ENCODE measurements at places on chromosomes 5 and 9.
A peak's percentile ranks its signal among the peaks of the same experiment; 100 is the strongest.

DNA sequence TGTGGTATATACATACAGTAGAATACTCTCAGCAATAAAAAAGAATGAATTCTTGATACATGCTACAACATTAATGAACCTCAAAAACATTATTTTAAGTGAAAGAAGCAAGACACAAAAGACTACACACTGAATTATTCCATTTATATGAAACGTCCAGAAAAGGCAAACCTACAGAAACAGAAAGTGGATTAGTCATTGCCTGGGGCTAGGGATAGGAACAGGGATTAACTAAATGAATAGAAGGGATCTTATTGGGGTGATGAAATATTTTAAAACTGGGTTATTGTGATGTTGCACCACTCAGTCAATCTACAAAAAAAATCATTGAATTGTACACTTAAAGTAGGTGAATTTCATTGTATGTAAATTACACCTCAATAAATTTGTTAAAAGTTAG lies 326.7 kb downstream of the PIK3R1 start:
- no peak for DNase-seq

DNA sequence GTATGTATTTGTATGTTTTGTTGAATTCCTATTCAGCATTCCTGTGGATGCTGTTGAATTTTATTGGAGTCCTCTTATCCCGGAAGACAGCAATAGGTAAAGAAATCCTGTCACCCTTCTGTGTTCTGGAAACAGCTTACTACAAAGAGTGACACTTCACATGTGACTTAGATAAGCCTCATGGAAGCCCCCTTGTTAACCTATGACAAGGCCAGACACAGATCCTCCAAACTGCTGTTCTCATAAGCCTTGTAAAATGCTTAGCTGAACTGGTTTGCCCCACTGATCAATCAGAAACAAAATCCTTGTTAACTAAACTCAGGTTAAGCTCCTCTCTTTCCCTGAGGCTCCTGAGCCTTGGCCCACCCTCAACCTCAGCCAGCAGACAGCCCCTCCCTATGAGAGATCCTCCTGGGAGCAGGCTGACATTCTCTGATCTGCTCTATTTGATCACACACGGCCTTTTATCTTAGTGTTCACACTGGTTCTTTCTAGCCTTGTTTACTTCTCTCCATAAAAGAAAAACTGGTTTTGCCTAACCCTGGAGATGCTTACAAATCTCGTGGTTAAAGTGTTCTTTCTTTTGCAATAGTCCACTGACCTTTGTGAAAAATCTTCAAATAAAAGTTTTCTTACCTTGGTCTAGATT lies 29.4 kb upstream of the ATP6V1G1 start:
- peak; percentile 14 for DNase-seq

DNA sequence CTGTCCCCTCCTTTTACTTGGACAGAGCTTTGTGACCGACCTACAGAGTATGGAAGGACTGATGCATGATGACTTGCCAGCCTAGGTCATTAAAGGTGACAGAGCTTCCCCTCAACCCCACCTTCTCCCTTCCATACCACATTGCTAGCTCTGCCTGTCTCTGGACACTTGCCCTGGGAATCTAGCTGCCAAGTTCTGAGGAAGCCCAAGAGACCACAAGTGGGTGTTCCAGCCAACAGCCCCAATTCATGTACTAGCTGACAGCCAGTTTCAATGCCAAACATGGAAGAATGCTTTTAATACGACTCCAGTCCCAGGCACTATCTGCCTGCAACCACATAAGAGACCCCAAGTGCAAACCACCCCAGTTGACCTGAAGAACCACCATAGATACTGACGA lies 477.1 kb downstream of the SPOCK1 start:
- no peak for DNase-seq

DNA sequence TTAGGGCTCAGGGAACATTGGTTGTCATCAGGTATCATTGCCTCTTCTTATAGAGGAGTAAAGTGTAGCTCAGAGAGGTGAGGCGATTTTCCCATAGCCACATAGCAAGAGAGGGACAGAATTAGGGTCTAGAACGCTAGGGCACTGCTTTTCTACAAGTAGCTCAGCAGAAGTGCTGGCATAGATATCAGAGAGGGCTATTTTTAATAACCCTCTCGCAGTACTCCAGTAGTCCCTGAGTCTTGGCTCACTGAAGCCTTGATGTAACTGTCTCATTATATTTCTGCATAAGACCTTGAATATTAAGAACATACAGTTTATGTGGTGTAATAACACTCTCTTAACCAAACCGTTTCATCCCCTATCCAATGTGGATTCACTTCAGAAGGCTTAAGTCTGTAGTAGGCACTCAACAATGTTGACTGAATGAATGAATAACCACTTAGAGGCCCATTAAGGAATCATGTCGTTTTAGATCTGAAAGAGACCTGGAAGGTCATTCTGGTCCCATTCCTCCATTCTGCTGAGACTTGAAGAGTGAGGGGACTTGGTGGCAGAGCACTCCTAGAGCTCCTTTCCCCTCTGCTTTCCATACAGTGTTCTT lies 4.7 kb upstream of the FRMPD1 start:
- no peak for DNase-seq

- no peak for DNase-seq
Observed at GRCh38 chr9:2303056-2303455, 287.9 kb downstream of the SMARCA2 start.

- no peak for DNase-seq
Observed at GRCh38 chr5:170421826-170422225, 32.7 kb upstream of the KCNMB1 start.

- DNase-seq = no peak
Observed at GRCh38 chr5:126975796-126976195, 54.6 kb downstream of the MARCHF3 start.

- DNase-seq = no peak
Observed at GRCh38 chr9:107647611-107648010, 158.0 kb upstream of the KLF4 start.

GRCh38 chr5:33032271-33033070 lies 321.4 kb downstream of the NPR3 start:
- no peak for DNase-seq

DNA sequence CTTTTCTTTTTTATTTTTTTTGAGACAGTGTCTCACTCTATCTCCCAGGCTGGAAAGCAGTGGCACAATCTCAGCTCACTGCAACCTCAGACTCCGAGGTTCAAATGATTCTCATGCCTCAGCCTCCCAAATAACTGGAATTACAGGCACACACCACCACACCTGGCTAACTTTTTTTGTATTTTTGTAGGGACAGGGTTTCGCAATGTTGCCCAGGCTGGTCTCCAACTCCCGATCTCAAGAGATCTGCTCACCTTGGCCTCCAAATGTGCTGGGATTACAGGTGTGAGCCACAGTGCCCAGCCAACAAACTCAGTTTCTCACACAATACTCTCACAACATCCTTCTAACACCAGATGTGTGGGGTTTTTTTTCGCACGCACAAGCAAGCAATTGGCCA lies 22.1 kb downstream of the AFF4 start:
- DNase-seq = no peak

GRCh38 chr5:140725799-140726471 lies 25.7 kb downstream of the ZMAT2 start:
- DNase-seq = peak; percentile 93

DNA sequence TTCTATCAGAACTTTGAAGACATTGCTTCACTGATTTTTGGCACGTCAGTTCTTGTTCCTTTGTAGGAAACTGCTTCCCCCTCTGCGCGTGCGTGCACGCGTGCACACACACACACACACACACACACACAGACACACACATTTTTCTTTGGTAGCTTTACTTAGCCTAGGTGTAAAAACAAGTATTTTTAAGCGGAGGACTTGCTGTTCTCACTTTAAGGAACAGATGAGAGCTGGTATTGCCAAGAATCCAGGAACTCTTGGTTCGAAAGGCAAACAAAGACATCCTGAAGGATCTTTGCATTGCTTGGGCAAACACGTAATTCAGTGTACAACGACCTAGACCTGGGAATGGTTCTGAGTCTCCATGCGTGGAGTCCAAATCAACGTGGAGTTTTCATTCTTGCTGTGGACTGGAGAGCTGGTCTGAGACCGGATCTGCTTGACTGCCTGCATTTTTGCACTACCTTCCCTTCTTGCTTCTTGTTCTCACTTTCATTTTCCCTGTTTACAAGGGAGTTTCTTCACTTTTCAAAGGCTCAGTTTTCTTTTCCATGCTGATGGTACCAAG lies 8.2 kb downstream of the TMEM268 start:
- peak; percentile 67 for DNase-seq

DNA sequence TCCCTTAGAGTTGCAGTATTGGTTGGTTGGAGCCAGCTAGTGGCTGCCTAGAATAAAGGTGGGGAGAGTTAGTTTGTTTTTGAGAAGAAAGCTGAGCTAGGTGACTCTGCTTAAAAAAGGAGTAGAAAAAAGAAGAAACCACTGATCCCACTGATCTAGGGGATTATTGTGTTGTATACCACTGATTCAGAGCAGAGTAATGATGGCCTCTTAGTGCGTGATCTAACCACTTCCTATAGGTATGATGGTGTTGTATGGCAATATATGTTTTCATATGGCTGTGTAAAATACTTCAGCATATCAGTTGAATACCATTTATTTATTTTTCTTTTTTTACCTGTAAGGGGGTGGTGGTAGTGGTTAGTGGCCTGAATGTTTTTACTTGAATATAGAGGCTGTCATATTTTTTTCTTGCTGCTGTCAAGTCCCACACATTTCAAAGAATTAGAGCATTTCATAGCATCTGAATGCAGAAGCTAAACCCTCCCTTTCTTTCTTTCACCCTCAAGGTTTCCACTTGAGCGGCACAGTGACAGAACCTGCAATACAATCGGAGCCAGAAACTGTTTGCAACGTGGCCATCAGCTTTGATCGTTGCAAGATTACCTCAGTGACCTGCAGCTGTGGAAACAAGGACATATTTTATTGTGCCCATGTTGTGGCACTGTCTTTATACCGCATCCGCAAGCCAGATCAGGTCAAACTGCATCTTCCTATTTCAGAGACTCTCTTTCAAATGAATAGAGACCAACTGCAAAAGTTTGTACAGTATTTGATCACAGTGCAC lies 140.3 kb downstream of the ZSWIM6 start:
- no peak for DNase-seq

GRCh38 chr5:150410524-150411244 lies 2.0 kb downstream of the CD74 start:
- DNase-seq = peak; percentile 91

DNA sequence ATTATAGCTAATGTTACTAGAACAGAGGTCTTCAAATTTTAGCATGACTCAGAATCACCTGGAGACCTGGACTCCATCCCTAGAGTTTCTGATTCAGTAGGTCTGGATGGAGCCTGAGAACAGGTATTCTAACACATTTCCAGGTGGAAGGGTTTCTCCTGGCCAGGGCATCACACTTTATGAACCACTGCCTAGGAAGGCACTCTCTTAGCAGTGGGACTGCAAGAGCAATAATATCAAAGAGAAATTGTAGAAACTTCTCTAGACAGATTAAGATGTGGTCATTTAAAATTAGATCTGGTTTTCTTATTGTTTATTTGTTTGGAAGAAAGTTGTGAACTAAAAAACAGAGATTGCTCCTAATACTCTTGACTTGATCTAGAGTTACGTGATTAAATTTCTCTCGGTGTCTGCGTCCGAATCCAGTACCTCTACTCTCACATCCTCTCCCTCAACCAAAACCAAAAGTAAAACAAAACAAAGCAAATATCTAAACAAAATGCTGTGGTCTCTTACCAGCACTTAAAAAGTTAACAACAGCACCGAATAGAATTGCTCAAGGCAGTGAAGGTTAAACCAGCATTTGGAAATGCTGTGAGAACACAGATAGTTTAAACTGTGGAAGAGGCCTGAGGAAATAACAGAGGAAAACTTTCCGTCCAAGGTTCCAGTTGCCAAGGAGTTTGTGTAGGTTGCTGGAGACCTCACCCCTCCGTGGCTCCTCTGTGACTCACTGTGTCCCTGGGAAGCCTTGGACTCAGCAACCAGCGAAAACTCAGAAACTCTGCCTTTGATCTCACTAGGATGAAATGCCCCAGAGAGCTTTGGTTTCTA lies 193.4 kb downstream of the ARRDC3 start:
- peak; percentile 5 for DNase-seq

GRCh38 chr5:129460936-129461710 lies 1.0 kb downstream of the ADAMTS19 start:
- peak; percentile 76 for DNase-seq

DNA sequence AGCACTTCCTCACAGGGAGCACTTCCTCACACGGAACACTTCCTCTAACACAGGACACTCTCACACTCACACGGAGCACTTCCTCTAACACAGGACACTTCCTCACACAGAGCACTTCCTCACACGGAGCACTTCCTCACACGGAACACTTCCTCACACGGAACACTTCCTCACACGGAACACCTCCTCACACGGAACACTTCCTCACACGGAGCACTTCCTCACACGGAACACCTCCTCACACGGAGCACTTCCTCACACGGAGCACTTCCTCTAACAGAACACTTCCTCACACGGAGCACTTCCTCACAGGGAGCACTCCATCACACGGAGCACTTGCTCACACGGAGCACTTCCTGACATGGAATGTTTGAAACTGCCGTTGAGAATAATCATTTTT lies 13.4 kb downstream of the POMT1 start:
- DNase-seq = no peak

DNA sequence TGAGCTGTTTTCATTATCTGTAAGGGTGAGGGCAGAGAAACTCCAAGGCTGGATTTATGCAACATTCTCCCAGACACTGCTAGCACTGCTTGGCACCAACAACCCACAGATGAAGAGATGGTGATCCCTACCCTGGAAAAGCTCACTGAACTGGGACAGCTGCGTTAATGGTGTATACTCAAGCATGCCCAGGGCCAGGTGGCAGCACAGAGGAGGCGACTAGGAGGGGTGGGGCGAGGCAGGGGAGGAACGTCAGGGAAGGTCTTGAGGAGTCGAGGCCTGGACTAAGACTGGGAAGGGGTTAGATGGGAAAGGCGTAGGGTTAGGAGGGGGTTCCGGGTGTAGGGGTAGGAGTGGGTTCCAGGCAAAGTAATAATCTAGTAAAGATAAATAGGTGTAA lies 73.1 kb upstream of the TBC1D9B start:
- no peak for DNase-seq

GRCh38 chr5:134053840-134054338 lies 49.1 kb upstream of the VDAC1 start:
- no peak for DNase-seq

GRCh38 chr9:1285526-1285925 lies 235.4 kb downstream of the DMRT2 start:
- DNase-seq = no peak

- DNase-seq = no peak
Observed at GRCh38 chr9:72155301-72155700, 6.1 kb downstream of the GDA start.

DNA sequence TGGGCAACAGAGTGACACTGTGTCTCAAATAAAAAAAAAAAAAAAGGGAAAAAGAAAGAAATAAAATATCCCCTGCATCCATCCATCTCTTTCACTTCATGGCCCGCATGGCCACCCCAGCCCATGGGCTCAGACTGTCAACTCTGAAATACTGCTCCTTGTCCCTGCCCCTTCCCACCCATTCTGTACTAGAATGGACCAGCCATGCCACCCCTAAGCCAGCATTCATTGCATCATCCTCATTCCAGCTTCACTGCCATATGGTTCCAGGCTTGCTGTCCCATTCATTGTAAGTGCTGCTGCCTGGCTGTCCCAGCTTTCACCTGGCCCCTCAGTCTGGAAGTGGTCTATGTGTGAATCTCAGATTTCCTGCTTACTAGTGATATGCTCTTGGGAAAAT lies 46.2 kb downstream of the SPRY4 start:
- DNase-seq = no peak

Data from T47D (cell line).